ENCODE measurements at places on chromosomes 11 and 22. TPM values are rescaled to one million over a fixed set of nuclear protein-coding genes. Genes with fewer than 3 reads are reported as not detected.

- H3K27me3 ChIP-seq: no peaks in the 10 kb centered on the region
- no peak overlapping the region for H3K4me3 ChIP-seq
- H3K36me3 ChIP-seq: peaks cover 4% of the 10 kb centered on the region
Measured at GRCh38 chr22:31230871-31231621, 18.9 kb downstream of the LIMK2 start.

DNA sequence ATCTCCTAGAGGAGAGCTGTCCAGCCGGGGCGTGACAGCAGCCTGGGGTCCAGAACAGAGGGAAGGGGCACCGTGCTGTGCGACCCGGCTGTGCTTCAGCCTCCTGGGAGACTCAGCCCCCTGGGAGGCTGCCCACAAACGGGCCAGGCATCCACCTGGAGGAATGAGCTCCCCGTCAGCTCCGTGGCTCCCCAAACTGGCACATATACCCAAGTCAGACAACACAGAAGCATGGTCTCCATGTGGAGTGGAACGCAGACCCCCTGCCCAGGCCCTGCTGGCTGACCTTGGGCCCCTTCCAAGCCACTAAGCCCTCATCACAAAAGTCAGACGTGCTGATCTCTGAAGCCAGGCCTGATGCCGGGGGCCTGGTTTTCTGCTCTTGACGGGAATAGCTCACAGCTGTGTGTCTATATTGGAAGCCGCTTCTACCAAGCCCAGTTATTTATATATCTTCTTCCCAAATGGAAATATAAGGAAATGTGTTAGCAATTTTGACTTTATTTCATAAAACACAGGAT is 91.7 kb downstream of the BRD1 start:
- H3K4me3 ChIP-seq: no peak overlapping the region
- no peak overlapping the region for H3K27ac ChIP-seq
- DNase-seq: no peak
- peaks cover 5% of the 10 kb centered on the region for H3K4me1 ChIP-seq
- H3K27me3 ChIP-seq: no peaks in the 10 kb centered on the region

- no peak overlapping the region for H3K27ac ChIP-seq
- H3K27me3 ChIP-seq: no peaks in the 10 kb centered on the region
- no peak for DNase-seq
- H3K4me1 ChIP-seq: no peaks in the 10 kb centered on the region
- H3K4me3 ChIP-seq: no peak overlapping the region
- H3K36me3 ChIP-seq: no peaks in the 10 kb centered on the region
Measured at GRCh38 chr11:65699306-65699705, 12.7 kb upstream of the KAT5 start.

GRCh38 chr11:87284306-87284705 is 246.6 kb downstream of the TMEM135 start:
- H3K27ac ChIP-seq: no peak overlapping the region
- H3K27me3 ChIP-seq: no peaks in the 10 kb centered on the region
- H3K4me3 ChIP-seq: no peak overlapping the region
- no peak for DNase-seq
- no peaks in the 10 kb centered on the region for H3K36me3 ChIP-seq
- no peaks in the 10 kb centered on the region for H3K4me1 ChIP-seq

TMEM121B gene
- total RNA-seq: 0.11 TPM
